ENCODE measurements at places on chromosomes 1 and 21.

- DNase-seq, result no peak
Measured at GRCh38 chr1:182357171-182357570, 34.4 kb downstream of the GLUL start.

- no peak for DNase-seq
Measured at GRCh38 chr1:168100315-168101002, 36.3 kb downstream of the GPR161 start.

GRCh38 chr1:156097499-156098178, 15.4 kb upstream of the MEX3A start:
- no peak for DNase-seq

GRCh38 chr1:159113596-159114433, 37.2 kb upstream of the AIM2 start:
- no peak for DNase-seq

DNA sequence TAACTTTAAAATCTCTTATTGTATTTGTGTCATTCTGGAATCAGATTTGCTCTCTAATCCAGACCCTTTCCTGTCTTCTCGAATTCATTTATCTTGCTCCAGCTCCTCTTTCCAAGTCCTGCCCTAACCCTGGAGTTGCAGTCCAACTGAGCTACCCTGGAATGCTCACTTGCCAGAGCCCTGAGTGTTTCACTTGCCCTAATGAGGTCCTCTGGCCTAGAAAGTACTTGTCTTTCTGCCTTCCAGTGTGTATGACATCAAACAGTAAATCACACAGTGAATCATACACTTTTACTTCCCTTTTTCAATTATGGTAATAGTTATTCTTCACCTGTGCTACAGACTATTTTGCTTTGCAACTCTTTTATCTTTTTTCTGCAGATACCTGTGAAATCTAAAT, 96.9 kb downstream of the NEK7 start:
- DNase-seq, result no peak

GRCh38 chr1:182054698-182055326, 6.7 kb downstream of the ZNF648 start:
- peak; percentile 61 for DNase-seq

DNA sequence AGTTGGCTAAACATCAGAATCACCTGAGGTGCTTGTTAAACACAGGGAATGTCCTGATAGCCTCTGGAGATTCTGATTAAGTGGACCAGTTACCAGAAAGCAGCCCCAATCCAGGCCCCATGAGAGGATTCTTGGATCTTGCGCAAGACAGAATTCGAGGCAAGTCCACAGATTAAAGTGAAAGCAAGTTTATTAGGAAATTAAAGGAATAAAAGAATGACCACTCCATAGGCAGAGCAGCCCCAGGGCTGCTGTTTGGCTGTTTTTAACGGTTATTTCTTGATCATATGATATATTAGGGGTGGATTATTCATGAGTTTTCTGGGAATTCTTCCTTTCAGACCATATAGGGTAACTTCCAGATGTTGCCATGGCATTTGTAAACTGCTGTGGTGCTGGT, 176.2 kb downstream of the ROR1 start:
- DNase-seq, result no peak

DNA sequence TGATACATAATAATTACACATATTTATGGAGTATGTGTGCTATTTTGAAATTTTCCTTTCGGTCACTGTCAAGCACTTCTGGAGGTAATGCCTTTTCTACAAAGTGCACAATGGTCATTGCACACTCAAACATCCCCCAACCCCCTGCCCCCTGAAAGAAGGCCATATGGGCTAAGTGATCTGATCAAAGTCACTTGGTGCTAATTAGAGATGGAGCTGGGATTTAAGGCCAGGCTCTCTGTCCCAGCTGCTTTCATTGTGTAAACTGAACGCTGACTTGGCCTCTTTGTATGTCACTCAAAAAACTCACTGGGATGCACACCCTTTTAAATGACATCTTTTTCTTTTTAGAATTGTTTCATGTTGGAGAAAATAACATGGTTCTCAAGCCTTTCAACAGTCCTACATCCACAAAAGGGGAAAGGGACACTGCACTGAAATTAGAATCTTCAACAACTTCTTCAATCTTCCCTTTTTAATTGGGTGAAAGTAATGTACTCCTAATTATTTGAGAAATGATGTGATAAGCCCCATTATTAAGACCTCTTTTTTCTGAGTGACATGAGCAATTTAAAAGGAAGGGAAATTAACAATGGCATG, 149.2 kb downstream of the ST6GALNAC5 start:
- no peak for DNase-seq

- no peak for DNase-seq
Measured at GRCh38 chr1:234843946-234844345, 234.0 kb upstream of the IRF2BP2 start.

DNA sequence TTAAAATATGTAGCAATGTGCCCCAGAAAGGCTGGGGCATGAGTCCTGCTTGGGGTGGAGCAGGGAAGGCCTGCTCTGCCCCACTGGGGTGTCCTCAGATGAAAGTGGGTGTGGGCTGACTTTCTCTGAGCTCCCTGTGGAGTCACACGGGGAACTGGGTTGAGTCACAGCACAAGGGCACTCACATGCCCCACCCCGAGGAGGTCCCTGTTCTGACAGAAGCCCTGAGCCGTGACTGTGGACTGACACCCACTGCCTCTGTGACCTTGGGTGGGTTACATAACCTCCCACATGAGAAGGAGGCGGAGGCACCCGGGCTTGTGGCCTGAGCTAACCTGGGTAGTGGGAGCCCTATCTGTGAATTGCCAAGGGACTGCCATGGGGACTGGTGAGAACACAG, 52.5 kb upstream of the TINAGL1 start:
- peak; percentile 7 for DNase-seq

- DNase-seq, result no peak
Measured at GRCh38 chr1:17892225-17892624, 137.1 kb downstream of the ACTL8 start.

- no peak for DNase-seq
Measured at GRCh38 chr1:162487241-162487640, 10.4 kb upstream of the UHMK1 start.

DNA sequence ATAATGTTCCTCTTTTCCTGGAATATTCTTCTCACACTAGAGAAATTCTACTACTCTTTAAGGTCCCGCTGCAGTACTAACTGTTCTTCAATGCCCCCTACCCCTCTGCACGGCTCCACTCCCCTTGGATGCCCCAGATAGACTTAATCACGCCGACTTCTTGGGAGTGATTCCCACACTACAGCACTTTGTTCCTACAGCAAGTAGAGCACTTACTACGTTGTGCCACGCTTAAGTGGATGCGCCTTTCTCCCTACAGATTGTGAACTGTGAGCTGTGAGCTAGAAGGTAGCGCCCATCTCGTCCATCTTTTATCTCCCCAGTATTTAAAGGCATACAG, 2.2 kb downstream of the ZNF436 start:
- DNase-seq, result no peak

DNA sequence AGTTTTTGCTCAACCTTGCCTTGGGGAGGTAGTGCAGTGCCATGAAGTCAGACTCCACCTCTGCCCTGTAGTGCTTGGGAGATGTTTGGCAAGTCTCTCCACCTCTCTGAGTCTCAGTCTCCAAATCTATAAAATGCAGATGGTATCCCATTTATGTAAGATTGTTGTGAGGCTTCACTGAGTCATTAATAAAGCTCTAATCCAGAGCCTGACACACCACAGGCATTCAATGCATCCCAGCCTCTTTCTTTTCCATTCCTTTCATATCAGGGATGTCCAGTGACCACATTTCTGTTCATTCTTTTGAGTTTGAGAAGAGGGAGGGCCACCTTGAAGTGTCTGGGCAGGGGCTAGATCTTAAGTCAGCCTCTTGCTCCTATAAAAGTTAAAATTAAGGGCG, 37.6 kb upstream of the LMO4 start:
- DNase-seq, result no peak

DNA sequence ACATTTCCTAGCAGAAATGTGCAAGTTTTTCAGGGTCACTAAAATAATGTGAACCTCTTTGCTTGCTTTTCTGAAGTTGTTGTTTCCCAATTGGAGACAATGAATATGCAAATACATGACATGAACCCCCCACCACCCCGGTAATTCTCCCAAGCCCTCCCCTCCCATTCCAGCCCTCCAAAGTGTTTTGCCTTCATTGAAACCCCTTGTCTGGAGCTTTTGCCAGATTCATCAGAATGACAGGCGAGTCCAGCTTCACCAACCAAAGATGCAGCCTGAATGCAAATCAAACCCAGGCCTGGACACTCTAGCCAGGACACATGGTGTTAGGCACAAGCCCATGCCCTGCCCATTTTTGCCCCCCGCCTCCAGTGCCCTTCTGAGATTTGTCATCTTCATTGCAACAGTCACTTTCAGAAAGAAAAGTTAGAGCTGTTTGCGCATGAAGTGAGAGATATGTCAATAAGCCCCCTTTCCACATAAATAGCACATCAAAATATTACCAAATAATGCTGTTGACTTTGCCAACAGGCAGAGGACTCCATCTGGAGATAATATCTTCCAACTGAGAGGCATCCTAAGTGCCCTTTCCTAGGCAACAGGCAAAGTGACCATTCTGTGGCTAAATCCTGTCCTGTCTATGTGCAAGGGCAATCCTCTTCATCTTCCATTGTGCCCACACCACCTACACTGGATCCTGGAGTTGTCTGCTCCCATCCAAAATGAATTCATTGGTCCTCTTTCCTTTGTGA, 145.6 kb upstream of the NFIA start:
- DNase-seq, result no peak

GRCh38 chr21:10464975-10465374, 56.4 kb upstream of the TPTE start:
- DNase-seq, result no peak

DNA sequence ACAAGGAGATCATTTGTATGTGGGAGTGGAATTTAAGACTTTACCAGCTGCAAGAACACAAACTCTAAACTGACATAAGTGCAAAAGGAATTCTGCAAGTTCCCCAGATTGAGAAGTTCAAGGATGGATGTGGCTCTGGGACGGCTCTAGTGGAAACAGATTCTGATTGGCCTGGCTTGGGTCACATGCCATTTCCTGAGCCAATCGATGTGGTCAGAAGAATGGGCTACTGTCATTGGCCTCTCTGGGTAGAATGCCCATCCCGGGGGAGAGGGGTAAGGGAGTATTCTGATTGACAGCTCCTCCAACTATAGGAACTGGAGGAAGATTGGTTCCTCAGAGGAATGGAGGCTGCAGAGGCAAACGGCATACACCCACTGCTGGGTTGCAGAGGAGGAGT, 6.0 kb upstream of the IFNLR1 start:
- no peak for DNase-seq

DNA sequence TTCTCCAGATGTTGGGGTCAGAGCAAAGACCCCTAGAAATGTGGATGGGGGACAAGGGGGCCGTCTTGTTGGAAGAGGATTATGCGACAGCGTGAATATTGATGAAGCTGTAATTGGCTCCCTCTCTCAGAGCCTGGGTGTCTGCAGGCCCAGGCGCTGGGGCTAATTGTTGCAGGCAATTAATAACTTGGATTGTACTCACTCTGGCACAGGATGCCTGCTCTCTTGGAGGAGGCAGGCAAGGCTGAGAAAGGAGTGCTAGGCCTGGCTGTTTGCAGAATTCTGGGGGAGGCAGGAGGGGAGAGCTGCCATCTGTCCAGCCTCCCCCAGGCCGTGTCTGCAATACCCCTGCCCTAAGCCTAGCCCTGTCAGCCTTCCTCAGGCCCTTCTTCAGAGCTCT, 4.1 kb upstream of the DISP3 start:
- no peak for DNase-seq

DNA sequence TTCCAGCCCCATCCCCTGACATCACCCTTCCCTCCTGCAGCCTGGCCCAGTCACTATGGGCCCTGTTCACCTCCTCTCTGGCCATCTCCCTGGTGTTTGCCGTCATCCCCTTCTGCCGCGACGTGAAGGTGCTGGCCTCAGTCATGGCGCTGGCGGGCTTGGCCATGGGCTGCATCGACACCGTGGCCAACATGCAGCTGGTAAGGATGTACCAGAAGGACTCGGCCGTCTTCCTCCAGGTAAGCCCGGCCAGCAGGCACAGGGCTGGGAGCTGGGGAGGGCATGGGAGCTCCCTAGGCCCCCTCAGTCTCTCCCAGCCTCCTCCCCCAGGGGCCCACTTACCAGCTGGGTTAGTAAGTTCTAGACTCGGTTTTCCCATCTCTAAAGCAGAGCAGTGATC, 52.1 kb downstream of the ELK4 start:
- no peak for DNase-seq

Data from CD4-positive, alpha-beta T cell treated with Interleukin-17A for 1 hour (primary cell).